ENCODE measurements at places on chromosomes 2 and 18.

- DNase-seq, result no peak
Measured at GRCh38 chr2:2756886-2757285, 425.8 kb upstream of the MYT1L start.

DNA sequence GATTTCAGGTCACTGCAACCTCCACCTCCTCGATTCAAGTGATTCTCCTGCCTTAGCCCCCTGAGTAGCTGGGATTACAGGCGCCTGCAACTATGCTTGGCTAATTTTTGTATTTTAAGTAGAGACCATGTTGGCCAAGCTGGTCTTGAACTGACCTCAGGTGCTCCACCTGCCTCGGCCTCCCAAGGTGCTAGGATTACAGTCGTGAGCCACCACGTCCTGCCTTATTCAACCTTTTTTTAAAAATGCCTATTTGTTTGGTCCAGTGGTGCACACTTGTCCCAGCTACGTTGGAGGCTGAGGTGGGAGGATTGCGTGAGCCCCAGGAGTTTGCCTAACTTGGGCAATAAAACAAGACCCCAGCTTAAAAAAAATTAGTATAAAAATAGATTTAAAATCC is 43.3 kb downstream of the CYP20A1 start:
- DNase-seq, result no peak

GRCh38 chr18:35201256-35201931 is 39.4 kb upstream of the ZNF397 start:
- DNase-seq, result no peak

GRCh38 chr2:148578493-148578884 is 66.1 kb upstream of the EPC2 start:
- no peak for DNase-seq

All from central memory CD4-positive, alpha-beta T cell (primary cell).